ENCODE measurements at places on chromosomes 1 and 21. TPM values are rescaled to one million over a fixed set of nuclear protein-coding genes. Genes with fewer than 3 reads are reported as not detected.

Gene SPRR4
- total RNA-seq = not detected

Gene TNFRSF9
- total RNA-seq = 6.7 TPM

Gene TRIM33
- total RNA-seq = 19.5 TPM

Gene BRDT
- total RNA-seq = not detected

Gene LAMC2
- total RNA-seq = 173 TPM

Gene THEM5
- total RNA-seq = not detected

Gene NGF
- total RNA-seq = not detected

Gene LIN28A
- 0.05 TPM for total RNA-seq

Gene HAO2
- not detected for total RNA-seq

Gene ZNF697
- 25.4 TPM for total RNA-seq

Gene GPR3
- 0.44 TPM for total RNA-seq

Gene FAM3B
- not detected for total RNA-seq

Gene CNIH3
- 3.1 TPM for total RNA-seq

Gene BCAN
- 0.24 TPM for total RNA-seq

Gene SH2D5
- 3.2 TPM for total RNA-seq

Gene ADAMTSL4
- total RNA-seq = 1.3 TPM

Gene ARHGEF11
- total RNA-seq = 28.2 TPM

Gene ITGB3BP
- 11.5 TPM for total RNA-seq

Gene XCL2
- total RNA-seq = not detected

Gene EIF3I
- total RNA-seq = 234 TPM

Gene FCRL6
- total RNA-seq = not detected

Gene KIF2C
- total RNA-seq = 4.7 TPM

Gene AGO1
- 20.3 TPM for total RNA-seq

Gene CELA2A
- not detected for total RNA-seq

Gene CLCA4
- total RNA-seq = not detected

Gene DTL
- total RNA-seq = 8.0 TPM

Gene KRTAP21-2
- not detected for total RNA-seq
